ENCODE measurements at places on chromosomes 5 and 9.

- no peak for DNase-seq
Measured at GRCh38 chr5:6246820-6247437, 131.4 kb downstream of the MED10 start.

DNA sequence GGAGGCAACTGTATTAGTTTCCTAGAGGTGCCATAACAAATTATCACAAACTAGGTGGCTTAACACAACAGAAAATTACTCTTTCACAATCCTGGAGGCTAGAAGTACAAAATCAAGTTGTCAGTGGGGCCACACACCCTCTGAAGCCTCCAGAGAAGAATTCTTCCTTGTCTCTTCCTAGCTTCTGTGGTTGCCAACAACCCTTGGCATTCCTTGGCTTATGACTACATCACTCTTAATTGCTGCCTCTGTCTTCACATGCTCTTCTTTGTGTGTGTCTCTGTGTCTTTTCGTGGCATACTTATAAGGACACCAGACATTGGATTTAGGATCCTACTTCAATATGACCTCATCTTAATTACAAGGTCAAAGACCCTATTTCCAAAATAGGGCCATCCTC is 327.5 kb downstream of the CHSY3 start:
- DNase-seq, result no peak

GRCh38 chr9:124756011-124756410 is 15.1 kb downstream of the NR6A1 start:
- DNase-seq, result no peak

GRCh38 chr5:122175852-122176251 is 46.5 kb downstream of the ZNF474 start:
- DNase-seq, result no peak

- DNase-seq, result no peak
Measured at GRCh38 chr5:127801751-127802476, 98.7 kb downstream of the CCDC192 start.

DNA sequence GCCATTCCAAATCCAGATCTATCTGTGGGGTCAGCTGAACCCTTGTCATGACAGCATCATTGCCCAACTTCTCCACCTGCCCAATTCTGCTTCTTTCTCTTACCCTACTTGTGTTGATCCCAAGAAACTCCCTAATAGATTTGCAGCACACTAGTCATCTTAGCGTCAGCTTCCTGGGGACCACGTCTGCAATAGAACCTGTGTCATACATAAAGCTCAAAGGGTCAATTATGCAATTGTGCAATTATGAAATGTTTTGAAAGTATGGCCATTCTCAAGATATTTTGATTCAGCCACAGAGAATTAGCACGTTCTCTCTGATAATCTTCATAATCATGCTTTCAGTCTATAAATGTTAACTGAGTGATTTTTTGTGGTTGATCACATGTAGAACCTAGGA is 87.4 kb upstream of the PAPPA start:
- DNase-seq, result no peak

GRCh38 chr9:3191715-3192114 is 334.1 kb downstream of the RFX3 start:
- no peak for DNase-seq

GRCh38 chr9:82584349-82584863 is 478.5 kb downstream of the RASEF start:
- DNase-seq, result no peak

GRCh38 chr5:54996466-54996865 is 11.1 kb upstream of the ESM1 start:
- no peak for DNase-seq

- DNase-seq, result no peak
Measured at GRCh38 chr9:134655586-134656333, 14.2 kb downstream of the COL5A1 start.

DNA sequence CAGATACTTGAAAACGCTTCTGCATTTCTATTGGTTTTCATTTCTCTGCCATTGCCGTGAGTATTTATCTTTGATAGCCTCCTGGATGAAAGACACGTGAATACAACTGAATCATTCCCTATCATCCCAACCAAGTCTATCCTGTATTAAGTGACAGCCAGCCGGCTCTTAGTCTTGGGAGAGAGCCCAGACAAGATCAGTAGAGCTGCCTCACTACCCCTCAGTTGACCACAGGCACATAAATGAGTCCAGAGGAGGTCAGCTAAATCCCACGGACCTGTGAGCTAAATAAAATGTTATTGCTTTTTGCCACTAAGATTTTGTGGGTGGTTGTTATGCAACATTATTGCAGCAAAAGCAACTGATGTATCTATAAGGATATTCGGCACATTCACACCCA is 639.0 kb upstream of the ACO1 start:
- no peak for DNase-seq

All from activated CD4-positive, alpha-beta T cell treated with anti-CD3 and anti-CD28 coated beads, Interleukin-2, amount 10 ng/mL, durations not matched to agents 7 days and 5 days (primary cell).